ENCODE measurements at places on chromosomes 2 and 18. TPM values are rescaled to one million over a fixed set of nuclear protein-coding genes. Genes with fewer than 3 reads are reported as not detected.

GRCh38 chr18:71374294-71375000 is 1085.6 kb downstream of the SOCS6 start:
- H3K36me3 ChIP-seq = no peaks in the 10 kb centered on the region
- H3K4me1 ChIP-seq = no peaks in the 10 kb centered on the region
- H3K4me3 ChIP-seq = no peak overlapping the region
- no peaks in the 10 kb centered on the region for H3K27me3 ChIP-seq

DNA sequence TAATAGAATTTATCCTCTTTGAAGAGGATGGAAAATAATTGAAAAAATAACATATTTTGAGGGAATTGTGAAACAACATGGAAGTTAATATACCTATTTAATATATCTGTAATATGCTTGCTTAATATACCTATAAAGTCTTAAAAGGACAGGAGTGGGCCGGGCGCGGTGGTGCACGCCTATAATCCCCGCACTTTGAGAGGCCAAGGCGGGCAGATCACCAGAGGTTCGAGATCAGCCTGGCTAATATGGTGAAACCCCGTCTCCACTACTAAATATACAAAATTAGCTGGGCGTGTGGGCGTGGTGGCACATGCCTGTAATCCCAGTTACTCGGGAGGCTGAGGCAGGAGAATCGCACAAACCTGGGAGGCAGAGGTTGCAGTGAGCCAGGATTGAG is 254.9 kb downstream of the TMX3 start:
- no peak overlapping the region for H3K27ac ChIP-seq
- no peak overlapping the region for H3K4me3 ChIP-seq
- H3K4me1 ChIP-seq = no peaks in the 10 kb centered on the region
- no peak for DNase-seq

- H3K36me3 ChIP-seq = no peaks in the 10 kb centered on the region
- peaks cover 79% of the 10 kb centered on the region for H3K4me1 ChIP-seq
- H3K27ac ChIP-seq = peak overlapping the region; percentile 89
- peak overlapping the region; percentile 41 for H3K4me3 ChIP-seq
- DNase-seq = no peak
These were observed 10.6 kb upstream of the WIPF1 start for GRCh38 chr2:174607989-174608865.

LOXHD1 gene
- total RNA-seq = 0.08 TPM

UGT1A4 gene
- not detected for total RNA-seq

PMS1 gene
- total RNA-seq = 30.3 TPM

BOLL gene
- total RNA-seq = not detected

PHLPP1 gene
- total RNA-seq = 9.4 TPM

GATA6 gene
- total RNA-seq = 0.13 TPM
